Daoy (cell line): ENCODE measurements at places on chromosomes 2 and 18. TPM values are rescaled to one million over a fixed set of nuclear protein-coding genes. Genes with fewer than 3 reads are reported as not detected.

Gene GULP1
- total RNA-seq = 13.4 and 25.9 TPM in 2 replicates

Gene MOGAT1
- total RNA-seq = not detected in 2 replicates

GRCh38 chr18:79642626-79643025, 37.0 kb upstream of the CTDP1 start:
- no peak for DNase-seq

DNA sequence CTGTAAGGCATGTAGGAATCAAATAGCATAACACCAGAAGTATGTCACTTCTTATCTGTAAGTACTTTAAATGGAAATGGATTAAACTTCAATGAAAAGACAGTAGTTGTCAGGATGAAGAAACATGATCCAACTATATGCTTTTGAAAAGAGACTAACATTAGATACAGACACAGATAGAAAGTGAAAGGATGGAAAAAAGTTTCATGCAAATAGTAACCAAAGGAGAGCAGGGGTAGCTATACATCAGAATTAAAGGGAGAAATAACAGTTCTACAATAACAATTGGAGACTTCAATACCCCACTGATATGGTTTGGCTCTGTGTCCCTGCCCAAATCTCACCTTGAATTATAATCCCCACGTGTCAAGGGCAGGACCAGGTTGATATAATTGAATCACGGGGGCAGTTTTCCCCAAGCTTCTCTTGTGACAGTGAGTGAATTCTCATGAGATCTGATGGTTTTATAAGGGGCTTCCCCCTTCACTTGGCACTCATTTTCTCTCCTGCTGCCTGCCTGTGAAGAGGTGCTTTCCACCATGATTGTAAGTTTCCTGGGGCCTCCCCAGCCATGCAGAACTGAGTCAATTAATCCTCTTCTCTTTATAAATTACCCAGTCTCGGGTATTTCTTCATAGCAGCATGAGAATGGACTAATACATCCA, 205.4 kb upstream of the CDH2 start:
- DNase-seq = no peak

DNA sequence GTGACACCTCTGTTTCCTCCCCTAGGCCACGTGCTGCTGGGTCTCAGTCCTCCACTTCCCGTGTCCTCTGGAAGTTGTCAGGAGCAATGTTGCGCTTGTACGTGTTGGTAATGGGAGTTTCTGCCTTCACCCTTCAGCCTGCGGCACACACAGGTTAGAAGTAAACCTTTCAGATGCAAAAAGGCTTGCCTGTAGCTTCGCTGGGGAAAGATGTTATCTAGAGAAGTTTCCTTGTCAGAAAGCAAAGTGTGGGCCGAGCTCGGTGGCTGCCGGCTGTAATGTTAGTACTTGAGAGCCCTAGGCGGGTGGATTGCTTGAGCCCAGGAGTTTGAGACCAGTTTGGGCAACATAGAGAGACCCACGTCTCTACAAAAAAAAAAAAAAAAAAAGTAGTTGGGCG, 16.7 kb downstream of the IL1R2 start:
- DNase-seq = no peak

DNA sequence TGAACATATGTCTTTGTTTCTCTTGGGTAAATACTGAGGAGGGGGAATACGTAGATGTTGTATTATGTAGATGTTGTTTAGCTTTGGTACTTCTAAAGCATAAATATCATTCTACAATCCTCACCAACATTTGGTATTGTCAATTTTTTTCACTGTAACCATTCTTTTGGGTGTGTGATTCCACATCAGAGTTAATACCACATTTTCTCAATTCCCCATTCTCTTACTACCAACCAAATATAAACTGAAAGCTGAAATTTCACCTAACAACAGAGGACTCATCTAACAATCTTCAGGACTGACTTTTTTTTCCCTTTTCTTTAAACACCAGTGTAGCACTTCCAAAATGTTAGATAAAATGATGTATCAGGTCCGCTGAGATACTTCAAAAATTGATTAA, 120.7 kb upstream of the RIOK3 start:
- DNase-seq = no peak

Gene SLC4A3
- 2.3 and 2.4 TPM in 2 replicates for total RNA-seq

DNA sequence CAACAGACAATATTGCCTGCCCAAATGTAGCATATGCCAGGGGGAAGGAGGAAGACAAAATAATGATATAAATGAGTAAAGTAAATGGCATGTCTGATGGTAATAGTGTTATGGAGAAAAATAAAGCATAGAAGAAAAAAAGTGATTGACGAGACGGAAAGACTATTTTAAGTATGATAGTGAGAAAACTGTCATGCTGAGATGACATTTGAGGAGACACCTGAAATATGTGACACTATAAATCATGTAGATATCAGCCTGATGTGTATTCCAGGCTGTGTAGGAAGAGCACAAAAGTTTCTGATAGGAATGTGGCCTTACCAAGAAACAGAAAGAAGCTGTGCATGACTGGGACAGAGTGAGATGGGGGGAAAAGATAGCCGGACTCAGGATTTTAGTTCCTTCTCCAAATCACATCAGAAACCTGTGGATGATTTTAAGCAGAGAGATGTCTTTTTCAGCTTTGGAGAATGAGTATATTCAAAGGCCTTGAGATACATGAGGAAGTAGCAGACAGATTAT, 387.3 kb upstream of the SYT4 start:
- DNase-seq = no peak

DNA sequence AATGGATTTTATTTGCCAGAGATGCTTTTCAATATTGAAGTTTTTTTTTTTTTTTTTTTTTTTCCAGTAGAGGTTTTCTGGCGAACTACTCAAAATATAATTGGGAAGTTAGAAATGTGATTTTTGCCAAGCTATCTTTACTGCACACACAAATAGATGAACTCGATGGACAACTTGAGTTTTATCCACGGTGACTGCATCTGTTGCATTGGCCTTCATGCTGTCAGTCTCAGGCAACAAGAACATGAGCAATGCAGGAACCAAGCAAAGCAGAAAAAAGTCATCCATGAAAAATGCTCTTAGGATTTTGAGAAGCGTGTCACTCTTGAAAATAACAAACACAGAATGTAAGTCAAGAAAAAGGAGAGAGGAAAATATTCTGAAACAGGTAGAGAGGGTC, 22.7 kb upstream of the HDAC4 start:
- DNase-seq = no peak

- DNase-seq = no peak
Observed at GRCh38 chr18:10797896-10798295, 272.1 kb downstream of the NAPG start.

DNA sequence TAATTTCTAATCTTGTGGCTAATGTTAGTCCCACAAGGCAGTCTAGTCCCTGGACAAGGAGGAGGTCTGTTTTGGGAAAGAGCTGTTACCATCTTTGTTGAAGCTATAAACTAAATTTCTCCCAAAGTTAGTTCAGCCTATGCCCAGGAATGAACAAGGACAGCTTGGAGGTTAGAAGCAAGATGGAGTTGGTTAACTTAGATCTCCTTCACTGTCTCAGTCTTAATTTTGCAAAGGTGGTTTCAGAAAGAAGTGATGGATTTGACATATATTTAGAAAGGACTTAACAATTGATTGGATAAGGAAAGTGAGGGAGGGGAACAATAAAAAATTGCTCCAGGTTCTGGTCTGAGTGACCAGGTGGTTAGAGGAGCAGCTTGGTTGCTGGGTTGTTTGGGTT, 14.6 kb upstream of the SCYGR1 start:
- no peak for DNase-seq

DNA sequence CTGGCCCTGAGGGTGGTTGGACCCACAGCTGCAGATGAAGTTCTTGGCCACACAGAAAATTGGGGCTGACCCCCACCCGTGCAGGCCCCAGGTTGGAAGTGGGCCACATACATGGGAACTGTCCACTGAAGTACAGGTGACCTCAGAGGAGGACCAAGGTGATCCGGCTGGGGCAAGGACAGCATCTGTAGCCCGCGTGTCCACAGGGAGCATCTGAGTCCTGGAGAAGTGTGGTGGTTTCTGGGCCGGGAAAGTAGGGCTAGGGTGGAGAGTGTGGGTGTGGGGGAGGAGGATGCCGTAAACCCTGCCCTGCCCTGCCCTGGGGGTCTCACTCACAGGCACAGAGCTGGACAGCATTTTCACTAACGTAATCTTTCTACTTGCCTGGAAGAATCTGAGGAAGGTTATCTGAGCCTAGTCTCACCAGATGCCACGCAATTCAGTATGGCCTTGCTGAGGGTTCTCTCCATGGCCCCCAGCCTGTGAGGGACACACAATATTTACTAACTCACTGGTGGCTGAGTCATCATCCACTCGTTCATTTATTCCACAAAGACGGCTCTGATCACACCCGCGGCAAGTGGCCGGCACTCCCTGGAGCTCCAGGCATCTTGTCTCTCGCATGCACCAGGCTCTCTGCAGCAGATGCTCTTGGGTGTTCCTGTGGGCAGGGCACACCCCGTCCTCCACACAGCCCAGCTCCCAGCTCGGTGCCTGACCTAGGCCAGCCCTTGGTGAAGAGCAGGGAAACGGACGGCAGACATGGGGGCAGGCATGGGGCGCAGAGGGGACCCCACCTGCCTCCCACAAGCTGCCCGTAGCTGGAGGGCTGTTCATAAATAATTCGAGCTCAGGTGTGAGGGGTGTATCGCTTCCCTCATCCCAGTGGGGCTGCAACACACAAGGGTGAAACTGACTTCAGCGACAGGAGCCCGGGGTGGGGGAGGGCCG, 51.2 kb downstream of the INHBB start:
- DNase-seq = peak; percentile 33

Gene PRSS56
- not detected in 2 replicates for total RNA-seq

GRCh38 chr2:73238976-73239375, 4.9 kb downstream of the CCT7 start:
- no peak for DNase-seq

DNA sequence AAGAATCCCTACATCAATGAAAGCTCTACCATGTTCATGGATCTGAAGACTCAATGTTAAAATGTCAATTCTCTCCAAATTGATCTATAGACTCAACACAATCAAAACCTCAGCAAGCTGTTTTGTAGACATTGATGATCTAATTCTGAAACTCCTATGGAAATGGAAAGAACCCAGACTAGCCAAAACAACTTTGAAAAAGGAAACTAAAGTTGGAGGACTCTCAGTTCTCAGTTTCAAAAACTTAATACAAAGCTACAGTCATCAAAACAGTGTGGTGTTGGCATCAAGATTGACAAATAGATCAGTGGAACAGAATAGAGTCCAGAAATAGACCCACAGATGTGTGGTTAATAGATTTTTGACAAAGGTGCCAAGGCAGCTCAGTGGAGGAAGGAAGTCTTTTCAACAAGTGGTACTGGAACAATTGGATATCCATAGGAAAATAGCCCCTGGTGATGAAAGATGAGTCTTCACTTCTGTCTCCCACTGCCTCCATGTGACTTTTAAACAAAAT, 30.4 kb downstream of the LBH start:
- no peak for DNase-seq

DNA sequence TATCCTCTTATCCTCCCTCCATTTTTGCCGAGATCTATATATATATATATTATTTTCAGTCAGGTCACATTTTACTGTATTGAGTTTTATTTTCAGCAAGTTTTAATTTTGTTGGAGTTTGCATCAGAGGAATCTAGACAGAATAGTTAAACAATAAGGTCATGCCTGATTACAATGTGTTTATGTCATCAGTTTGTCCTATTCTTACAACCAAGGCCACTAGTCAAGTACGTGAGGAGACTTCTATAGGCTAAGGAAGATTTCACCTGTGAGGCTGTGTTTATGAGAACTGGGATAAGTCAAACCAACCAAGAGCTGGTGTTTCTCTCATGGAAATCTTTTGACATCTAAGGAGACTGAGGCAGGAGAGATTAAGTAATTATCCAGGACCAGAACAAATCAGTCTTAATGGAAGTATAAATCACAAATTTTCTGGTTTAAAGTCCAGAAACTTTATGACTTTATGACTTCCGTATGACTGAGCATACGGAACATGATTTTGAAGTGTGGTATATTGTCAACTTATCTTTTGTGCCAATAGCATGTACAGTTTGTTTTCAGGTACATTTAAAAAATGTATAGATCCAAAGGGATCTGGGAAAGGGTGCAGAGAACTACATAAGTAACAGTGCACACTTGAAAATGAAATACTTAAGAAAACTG, 100.0 kb upstream of the DTNA start:
- no peak for DNase-seq

DNA sequence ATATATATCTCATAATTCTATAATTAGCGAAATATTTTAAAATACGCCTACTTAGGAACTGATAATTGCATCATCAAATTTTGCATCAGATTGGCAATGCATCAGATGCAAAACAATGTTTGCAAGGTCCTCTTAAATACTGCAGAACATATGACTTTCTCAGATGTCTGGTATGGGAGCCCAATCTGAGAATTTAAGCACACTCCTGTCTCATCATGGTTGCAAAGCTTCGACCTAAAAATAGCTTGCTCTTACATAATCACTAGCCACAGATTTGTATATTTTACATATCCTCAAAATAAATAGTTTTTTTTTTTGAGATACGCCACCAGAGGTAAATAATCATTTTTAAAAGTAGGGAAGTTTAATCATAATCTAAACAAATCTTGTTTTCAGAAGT, 123.2 kb downstream of the CABYR start:
- DNase-seq = no peak

DNA sequence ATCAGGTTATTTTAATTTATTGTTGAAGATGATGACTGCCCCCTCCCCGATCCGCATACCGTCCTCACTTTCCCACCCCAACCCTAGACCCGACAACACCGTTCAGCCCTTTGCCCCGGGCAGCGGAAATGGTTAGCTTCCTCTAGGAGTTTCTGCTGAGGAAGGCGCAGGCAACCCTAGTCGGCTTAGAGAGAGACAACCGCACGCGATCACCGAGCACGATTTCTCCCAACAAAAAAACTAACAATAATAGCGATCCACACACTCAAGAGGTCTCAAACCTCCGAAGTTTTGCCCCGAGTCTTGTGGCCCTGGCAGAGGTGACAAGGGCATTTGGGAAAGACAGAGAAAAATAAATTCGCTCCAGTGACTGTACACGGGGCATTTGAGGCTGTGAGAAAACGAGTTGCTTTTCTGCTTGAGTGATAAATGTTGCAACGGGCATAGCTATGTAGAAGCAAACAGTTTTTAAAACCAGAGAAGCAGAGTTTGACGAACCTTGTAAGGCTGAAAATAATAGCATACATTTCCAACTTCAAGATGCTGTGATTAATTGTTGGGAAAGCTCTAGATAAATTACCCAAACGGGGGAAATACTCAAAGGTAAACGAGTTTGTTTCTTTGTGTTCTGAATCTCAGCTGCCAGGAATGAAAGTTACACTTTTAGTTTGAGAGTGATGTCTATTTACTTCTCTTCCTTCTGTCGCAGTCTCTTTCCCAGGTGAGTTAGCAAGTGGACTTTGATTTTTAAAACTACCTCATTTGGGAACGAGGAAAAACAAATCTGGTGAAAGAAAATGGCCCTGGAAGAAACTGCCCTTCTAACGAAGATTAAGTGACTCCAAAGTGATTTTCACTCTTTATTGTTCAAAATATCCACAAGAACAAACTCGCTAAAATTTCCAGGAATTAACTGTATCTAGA, 11.0 kb upstream of the SIX3 start:
- DNase-seq = no peak

DNA sequence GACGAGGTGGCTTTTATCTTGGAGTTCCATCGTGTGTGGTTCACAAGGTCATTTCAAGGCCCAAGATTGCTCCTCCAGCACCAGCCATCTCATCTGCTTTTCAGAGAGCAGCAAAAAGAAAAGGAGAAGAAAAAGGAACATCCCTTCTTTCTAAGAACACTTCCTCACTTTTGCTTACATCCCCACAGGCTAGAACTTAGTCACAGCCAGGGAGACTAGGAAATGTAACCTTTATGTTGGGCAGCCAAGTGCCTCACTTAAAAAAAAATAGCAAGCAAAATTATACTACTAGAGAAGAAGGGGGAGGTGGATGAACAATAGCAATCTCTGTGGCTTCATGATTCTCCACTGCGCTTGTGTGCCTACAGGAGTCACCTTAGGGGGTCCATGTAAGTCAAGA, 141.8 kb downstream of the SMAD2 start:
- no peak for DNase-seq
